ENCODE measurements at places on chromosomes 13 and 19. TPM values are rescaled to one million over a fixed set of nuclear protein-coding genes. Genes with fewer than 3 reads are reported as not detected.

- DNase-seq: no peak
Observed at GRCh38 chr13:71935166-71935840, 68.3 kb upstream of the DACH1 start.

The TMEM59L gene
- total RNA-seq: not detected

DNA sequence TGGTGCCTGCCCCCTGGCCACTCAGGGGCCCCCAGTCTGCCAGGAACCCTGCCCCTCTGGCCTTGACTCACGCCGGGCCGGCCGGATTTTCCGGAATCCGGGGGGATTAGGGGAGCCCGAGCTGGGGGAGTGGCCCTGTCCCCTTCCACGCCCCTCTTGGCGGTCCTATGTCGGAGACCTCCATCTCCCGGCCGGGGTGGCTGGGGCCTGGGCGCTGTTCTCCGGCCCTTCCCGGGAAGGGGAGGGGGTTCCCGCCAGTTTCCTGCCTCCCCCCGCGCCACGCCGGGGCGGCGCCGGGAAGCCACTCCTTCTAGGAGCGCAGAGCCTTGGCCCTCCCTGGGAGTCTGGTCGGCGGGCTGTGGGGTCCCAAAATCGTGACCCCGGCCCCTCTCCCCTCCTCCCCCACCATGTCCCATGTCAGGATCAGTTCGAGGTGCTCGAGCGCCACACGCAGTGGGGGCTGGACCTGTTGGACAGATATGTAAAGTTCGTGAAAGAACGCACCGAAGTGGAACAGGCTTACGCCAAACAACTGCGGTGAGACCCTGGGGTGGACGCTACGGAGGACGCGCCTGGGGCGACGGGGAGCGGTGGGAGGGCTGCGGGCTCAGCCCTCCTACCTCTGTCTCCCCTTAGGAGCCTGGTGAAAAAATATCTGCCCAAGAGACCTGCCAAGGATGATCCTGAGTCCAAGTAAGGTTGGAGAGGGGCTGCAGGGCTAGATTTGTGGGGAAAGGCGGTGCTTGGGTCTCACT lies 1.3 kb downstream of the TRIP10 start:
- DNase-seq: peak; percentile 40

- DNase-seq: no peak
Observed at GRCh38 chr19:8666814-8667405, 31.7 kb downstream of the ACTL9 start.

The UNC13A gene
- total RNA-seq: 0.04 TPM

The C1QTNF9 gene
- not detected for total RNA-seq

The CGB2 gene
- 0.43 TPM for total RNA-seq

The CEACAM20 gene
- not detected for total RNA-seq

GRCh38 chr13:74645586-74645985 lies 511.4 kb upstream of the KLF12 start:
- DNase-seq: no peak

The C19orf67 gene
- 0.21 TPM for total RNA-seq

The ZNF296 gene
- total RNA-seq: 4.8 TPM

DNA sequence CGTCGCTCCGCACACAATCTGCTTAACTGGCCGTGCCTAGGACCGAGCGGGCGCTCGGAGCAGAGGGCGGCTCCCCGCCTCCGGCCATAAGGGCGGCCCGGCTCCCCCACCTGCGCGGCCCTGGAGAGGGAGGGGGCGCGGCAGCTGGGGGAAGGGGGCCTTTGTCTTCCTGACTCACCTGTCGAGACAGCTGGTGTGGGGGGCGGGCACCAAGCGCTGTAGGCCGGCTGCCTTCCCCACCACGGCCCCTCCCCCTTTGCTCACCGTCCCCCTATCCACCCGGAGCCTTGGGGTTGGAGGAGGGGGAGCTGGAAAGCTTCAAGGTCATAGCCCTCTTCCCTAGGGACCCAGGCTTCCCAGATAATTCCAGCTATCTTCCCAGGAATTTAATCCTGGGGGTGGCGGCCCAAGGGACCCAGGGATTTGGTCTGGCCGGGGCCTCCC lies 1.2 kb downstream of the VASP start:
- peak; percentile 78 for DNase-seq

- no peak for DNase-seq
Observed at GRCh38 chr13:34340534-34340933, 522.6 kb downstream of the RFC3 start.

GRCh38 chr19:16038196-16038695 lies 38.0 kb upstream of the TPM4 start:
- no peak for DNase-seq

GRCh38 chr19:44367024-44367423 lies 10.5 kb upstream of the ZNF112 start:
- DNase-seq: no peak

DNA sequence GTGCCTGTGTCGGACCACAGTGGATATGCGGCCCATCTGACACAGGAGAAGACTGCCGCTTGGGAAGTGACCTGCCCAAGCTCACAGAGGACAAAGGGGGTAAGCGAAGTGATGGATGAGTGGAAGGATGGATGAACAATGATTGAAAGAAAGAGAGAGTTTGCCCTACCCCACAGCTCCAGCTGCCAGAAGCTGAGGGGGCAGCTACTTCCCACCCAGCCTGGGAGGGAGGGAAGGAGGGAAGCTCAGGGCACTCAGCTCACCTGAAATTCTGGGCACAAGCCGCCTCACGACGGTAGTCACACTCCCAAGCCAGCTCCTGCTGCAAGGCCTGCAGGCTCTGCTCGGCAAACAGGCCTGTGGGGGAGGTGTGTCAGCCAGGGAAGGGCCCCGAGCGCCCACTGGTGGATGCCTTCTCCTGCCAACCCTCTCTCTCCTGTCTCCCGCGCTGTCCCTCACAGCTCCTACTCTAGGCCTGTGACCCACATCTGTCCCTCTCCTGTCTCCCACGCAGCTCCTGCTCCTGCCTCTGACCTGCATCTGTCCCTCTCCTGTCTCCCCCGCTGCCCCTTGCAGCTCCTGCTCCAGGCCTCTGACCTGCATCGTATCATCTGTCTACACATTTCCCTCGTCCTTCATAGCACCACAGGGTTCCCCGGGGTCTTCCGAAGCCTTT lies 12.0 kb upstream of the NUMBL start:
- DNase-seq: no peak

The CEBPG gene
- 25.9 TPM for total RNA-seq

The LCP1 gene
- total RNA-seq: 1,089 TPM

DNA sequence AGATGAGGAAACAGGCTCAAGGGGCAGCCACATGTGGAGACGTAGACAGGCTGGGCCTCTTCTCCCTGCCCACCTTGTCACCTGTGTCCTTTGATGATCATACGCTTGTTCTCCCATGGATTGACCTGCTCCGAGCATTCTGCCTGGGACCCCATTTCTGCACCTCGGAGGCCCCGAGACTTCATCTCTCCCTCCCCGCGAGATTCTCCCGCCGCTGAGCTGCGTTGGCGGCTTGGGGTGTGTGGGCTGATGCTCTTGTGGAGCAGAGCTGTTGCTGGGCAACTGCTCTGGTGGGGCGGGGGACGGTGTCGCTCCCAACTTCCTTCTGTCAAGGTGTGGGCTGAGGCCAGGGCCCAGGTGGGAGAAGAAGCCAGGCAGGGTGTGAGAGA lies 22.1 kb downstream of the MAST3 start:
- DNase-seq: peak; percentile 77

DNA sequence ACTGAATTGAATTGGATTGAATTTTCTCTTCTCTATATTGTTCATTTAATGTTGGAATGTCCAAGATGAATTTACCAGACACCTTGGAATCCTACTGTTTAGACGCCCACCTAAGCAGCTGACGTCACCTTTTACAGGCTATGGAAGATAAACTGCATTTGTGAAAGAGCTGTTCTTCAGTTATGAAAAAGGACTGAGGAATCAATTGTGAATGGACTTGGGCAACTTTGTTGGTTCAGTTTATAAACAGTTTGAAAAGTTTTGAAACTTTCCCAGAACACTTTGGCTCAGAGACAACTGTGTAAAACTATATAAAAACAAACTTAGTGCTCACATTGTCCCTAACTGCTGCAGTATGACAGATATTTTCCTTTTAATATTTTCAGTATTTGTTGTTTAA lies 590.8 kb upstream of the SPRY2 start:
- no peak for DNase-seq

DNA sequence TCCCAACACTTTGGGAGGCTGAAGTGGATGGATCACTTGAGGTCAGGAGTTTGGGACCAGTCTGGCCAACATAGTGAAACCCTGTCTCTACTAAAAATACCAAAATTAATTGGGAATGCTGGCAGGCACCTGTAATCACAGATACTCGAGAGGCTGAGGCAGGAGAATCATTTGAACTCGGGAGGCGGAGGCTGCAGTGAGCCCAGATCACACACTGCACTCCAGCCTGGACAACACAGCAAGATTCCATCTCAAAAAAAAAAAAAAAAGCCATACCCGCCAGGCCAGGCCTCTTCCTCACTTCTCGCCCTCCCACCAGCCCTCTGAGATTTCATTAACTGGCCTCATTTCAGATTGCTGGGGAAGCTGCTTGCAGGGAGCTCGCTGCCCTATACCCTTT lies 7.7 kb upstream of the RELB start:
- DNase-seq: no peak

- DNase-seq: no peak
Observed at GRCh38 chr19:48192750-48193149, 22.3 kb downstream of the ZSWIM9 start.

DNA sequence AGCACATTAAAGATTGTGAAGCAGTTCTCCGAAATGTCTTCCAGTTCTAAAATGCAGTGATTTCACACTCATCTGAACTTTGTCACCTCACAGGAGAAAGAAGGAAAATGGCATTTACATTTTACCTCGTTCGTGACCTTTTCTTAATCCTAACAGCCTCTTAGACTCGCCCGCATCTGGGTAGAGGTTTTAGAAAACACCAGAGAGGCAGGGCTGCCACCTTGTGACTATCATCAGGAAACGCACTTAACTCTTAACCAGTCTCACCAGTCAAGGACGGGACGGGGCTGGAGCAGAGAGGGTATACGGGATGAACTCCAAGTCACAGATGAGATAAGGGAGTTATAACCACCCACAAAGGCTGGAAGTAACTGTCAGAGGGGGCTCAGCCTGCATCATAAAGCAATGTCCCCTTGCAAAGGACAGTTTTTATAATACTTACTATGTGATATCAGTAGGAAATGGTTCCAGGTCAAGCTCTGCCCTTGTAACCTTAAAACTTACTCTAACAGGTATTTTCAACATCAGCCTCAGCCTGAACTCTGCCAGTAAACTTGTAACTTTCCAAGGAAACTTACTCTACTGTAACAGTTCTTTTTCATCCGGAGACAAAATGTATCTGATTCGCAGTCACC lies 8.6 kb upstream of the CEACAM6 start:
- peak; percentile 75 for DNase-seq

The WDR88 gene
- total RNA-seq: 0.21 TPM

- no peak for DNase-seq
Observed at GRCh38 chr13:59715611-59716010, 448.1 kb downstream of the DIAPH3 start.

The SBK2 gene
- total RNA-seq: not detected

The PSG5 gene
- total RNA-seq: not detected

DNA sequence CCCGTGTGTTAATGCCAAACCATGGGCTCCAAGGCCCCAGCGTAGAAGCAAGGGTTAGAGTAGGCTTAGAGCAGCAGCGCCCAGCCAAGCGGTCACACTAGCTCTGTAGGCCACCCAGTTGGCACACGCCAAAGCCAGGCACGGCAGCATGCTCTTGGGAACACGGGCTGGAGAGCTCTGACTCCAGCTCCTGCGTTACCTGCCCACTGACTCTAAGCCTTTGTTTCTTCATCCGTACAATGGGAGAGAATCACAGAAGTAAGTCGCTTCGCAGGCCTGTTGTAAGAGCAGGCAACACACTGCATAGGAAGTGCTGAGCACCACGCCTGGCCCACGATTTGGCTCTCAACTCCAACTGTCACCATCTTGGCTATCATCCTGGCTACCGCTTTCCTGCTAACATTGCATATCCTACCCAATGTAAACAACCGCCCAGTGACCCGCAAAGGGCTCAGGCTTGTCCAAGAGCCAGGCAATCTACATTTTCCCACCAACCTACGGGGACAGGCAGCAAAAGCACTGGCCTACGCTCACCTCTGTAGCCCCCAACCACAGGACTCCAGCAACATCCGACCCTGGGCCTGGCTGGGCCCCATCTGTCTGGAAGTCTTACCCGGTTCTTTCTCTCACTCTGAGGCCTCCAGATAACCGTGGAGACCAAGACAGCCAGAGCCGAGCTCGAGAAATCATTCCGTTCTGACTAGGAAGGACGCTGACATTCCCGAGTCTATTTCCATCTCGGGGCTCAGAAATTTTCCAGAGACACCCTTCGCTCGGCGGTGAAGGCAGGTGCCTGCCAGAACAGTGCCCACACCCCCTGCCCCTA lies 91.5 kb upstream of the ZNF507 start:
- no peak for DNase-seq

The CD320 gene
- total RNA-seq: 41.4 TPM

The CAMSAP3 gene
- total RNA-seq: 0.50 TPM

The SIAH3 gene
- 0.19 TPM for total RNA-seq

DNA sequence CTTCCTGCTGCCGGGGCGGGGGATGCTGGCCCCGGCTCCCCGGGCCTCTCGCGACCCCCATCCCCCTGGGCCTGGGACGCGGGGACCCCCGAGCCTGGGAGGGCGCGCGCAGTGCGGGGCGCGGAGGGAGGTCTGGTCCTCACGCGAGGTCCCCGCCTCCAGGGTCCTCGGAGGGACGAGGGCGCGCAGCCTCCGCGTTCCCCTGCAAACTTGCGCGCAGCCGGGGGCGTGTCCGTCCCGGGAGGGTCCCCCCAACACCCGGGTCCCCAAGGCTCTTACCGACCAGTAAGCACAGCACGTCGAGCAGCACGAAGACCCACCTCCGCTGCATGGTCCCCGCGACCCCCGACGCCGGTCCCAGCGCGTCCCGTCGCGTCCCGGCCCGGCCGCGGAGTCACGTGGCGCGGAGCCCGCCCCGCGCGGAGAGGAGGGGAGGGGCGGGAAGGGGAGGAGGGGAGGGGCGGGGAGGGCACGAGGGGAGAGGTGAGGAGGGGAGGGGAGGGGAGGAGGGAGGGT lies at the start of gene PLPP2:
TSS of gene PLPP2 (minus strand) at position 398 of the 516 bp plus-strand sequence. CDS start at position 331, 67 bp downstream.
- DNase-seq: no peak

DNA sequence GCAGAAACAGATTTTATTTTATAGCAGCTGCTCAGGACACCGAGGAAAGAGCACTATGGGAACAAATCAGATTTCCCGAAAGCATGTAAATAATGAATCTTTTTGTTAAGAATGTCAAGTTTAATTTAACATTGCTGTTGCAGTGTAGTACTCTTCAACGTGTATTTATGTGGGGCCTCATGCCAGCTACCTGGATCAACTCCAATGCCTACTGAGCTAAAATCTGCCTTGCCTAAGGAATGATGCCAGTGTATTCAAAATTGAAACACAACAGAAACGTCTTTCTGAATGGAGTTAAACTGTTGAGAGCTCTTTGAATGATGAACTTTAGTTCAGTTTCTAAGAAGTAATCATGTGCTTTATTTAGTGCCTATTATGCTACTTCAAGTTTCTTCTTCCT lies 1379.8 kb upstream of the ATXN8OS start:
- no peak for DNase-seq
